ENCODE measurements at places on chromosomes 5 and 9.
A peak's percentile ranks its signal among the peaks of the same experiment; 100 is the strongest.

- H3K4me3 ChIP-seq: no peak overlapping the region
- H3K27ac ChIP-seq: no peak overlapping the region
- no peaks in the 10 kb centered on the region for H3K4me1 ChIP-seq
- H3K36me3 ChIP-seq: no peaks in the 10 kb centered on the region
- DNase-seq: no peak
- H3K27me3 ChIP-seq: no peaks in the 10 kb centered on the region
Observed at GRCh38 chr5:36040651-36041536, 25.8 kb downstream of the UGT3A2 start.

GRCh38 chr9:120531683-120532300 lies 48.2 kb downstream of the CDK5RAP2 start:
- no peak overlapping the region for H3K27ac ChIP-seq
- H3K4me1 ChIP-seq: no peaks in the 10 kb centered on the region

DNA sequence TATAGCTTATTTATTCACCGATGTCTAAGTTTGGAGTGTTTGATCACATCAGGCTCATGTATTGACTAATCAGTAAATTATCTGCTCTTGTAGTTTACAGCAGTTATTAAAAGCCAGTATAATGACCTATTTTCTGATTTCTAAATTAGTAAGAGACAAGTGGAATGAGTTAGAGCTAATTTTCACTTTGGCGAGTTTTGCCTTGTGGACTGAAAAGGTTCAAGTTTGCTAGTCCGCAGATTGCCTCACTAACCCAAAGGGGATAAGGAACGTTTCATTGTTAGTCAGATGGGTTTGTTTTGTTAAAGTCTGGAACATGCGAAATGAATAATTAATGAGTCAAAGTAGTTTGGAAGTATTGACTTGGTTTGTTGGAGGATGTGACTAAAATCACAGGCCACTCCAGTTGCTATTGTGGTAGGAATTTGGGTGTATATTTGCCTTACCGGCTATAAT lies 40.1 kb downstream of the SMARCA2 start:
- peaks cover 4% of the 10 kb centered on the region for H3K4me1 ChIP-seq
- no peak for DNase-seq
- no peaks in the 10 kb centered on the region for H3K36me3 ChIP-seq
- no peak overlapping the region for H3K27ac ChIP-seq
- peaks cover 5% of the 10 kb centered on the region for H3K27me3 ChIP-seq
- no peak overlapping the region for H3K4me3 ChIP-seq

DNA sequence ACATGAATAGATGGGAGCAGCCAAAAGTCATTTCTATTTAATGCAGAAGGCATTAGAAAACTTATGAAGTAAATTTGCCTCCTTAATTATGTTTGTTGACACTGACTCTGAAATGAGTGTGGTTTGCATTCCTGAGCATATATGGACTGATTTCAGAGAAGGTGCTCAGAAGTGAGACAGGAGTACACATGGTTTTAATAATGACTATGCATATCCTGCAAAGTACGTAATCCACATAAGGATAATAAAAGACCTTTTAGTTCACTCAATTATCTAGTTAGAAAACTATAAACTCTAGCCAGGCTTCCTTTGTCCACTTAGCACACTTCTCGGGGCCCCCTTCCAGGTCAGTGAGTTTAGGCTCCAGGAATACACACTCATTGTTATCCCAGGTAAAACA lies 75.7 kb upstream of the SNX2 start:
- H3K4me3 ChIP-seq: no peak overlapping the region
- H3K36me3 ChIP-seq: no peaks in the 10 kb centered on the region
- DNase-seq: no peak

DNA sequence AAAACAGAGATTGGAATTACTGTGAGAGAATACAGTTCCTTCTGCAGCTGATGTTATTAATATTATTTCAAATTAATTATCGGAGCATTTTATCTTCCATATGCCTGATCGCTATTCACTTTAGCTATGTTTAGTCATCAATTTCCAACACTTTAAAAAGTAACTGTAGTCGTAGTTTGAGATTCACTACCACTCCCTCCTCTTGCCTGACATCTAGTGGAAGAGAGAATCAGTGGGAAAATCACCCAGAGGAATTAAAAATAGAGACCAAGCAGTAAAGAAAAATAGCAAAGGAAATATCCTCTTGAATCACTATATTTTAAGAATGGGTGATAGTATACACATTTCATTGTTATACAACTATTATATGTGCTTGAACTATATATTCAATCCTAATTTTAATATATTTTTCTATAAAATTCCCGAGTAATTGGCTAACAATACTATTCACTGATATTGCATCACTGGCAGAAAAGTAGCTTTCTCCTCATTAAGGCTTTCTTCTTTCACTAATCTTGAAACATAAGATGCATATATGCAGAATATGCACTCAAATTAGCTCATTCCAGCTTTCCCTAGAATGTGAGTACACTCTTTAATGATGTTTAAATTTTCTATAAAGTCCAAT lies 708.7 kb downstream of the CDH9 start:
- peak; percentile 1 for DNase-seq
- no peak overlapping the region for H3K4me3 ChIP-seq
- H3K36me3 ChIP-seq: no peaks in the 10 kb centered on the region

- H3K27ac ChIP-seq: no peak overlapping the region
- H3K36me3 ChIP-seq: no peaks in the 10 kb centered on the region
Observed at GRCh38 chr5:98941131-98941883, 12.5 kb upstream of the CHD1 start.

DNA sequence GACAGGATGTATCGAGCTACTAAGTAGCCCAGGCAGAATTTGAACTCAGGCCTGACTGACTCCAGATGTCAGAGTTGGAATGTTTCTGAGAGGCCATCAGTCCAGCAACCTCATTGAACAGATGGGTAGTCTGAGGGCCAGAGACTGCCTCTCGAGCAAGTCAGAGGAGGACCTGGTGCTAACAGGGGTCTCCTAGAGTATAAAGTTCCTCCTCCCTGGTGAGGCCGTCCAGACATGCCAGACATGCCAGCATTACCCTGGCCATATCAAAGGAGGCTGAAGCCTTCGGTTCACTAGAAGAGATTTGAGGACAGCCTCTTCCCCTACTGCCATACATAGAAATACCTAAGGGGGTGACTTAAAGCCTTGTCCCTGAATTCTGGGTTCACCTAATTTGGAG lies 81.2 kb downstream of the ZNF618 start:
- H3K4me1 ChIP-seq: peaks cover 3% of the 10 kb centered on the region
- H3K4me3 ChIP-seq: no peak overlapping the region
- peaks cover 2% of the 10 kb centered on the region for H3K36me3 ChIP-seq
- H3K27me3 ChIP-seq: no peaks in the 10 kb centered on the region
- DNase-seq: no peak
- no peak overlapping the region for H3K27ac ChIP-seq

DNA sequence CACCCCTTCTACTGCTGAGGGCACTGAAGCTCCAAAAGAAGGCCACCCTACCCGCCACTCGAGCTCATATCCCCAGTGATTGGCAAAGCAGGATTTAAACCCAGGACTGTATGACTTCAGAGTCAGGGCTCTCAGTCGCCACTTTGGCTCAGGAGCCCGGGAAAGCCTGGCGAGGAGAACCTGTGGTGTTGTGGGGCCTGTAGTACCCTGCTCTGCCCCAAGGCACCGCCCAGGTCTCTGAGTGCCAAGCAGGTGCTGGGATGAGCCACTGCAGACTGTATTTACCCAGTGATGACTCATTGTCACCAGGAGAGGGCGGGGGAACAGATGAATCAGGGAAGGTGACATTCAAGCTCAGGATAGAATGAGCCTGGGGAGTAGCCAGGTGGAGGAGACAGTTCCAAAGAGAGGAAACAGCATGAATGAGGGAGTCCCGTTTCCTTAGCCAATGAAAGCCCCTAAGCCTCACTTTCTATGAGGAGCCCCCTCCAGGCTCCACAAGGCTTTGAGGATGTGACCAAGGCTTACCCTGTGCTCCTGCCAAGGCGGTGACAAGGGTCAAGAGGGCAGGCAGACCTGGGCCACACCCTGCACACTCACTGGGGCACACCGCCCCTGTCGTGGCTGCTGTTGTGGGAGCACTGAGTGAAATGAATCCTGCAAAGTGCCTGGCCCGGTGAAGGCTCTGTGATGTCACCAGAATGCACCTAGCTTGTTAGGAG lies 17.8 kb upstream of the DPM2 start:
- peaks cover 13% of the 10 kb centered on the region for H3K4me1 ChIP-seq
- no peaks in the 10 kb centered on the region for H3K36me3 ChIP-seq
- no peak overlapping the region for H3K4me3 ChIP-seq
- H3K27ac ChIP-seq: no peak overlapping the region
- no peaks in the 10 kb centered on the region for H3K27me3 ChIP-seq

GRCh38 chr9:21255538-21256212 lies 15.9 kb upstream of the IFNA14 start:
- no peak overlapping the region for H3K27ac ChIP-seq
- DNase-seq: no peak
- no peaks in the 10 kb centered on the region for H3K27me3 ChIP-seq
- H3K36me3 ChIP-seq: no peaks in the 10 kb centered on the region
- no peaks in the 10 kb centered on the region for H3K4me1 ChIP-seq

GRCh38 chr5:148457183-148457620 lies 73.4 kb downstream of the FBXO38 start:
- no peaks in the 10 kb centered on the region for H3K36me3 ChIP-seq
- no peak overlapping the region for H3K27ac ChIP-seq
- H3K4me3 ChIP-seq: no peak overlapping the region
- no peak for DNase-seq

GRCh38 chr9:125521462-125522327 lies 185.3 kb downstream of the MAPKAP1 start:
- H3K36me3 ChIP-seq: no peaks in the 10 kb centered on the region
- no peak overlapping the region for H3K4me3 ChIP-seq
- no peak for DNase-seq
- H3K27ac ChIP-seq: no peak overlapping the region
- peaks cover 7% of the 10 kb centered on the region for H3K4me1 ChIP-seq

Measured in neuronal stem cell (in vitro differentiated cells).